Ovary (tissue), 10 donors: ENCODE measurements at places on chromosomes 2 and 18. TPM values are rescaled to one million over a fixed set of nuclear protein-coding genes. Genes with fewer than 3 reads are reported as not detected.
A peak's percentile ranks its signal among the peaks of the same experiment; 100 is the strongest.

- no peak for DNase-seq
Observed at GRCh38 chr2:220512419-220512818, 885.0 kb downstream of the SLC4A3 start.

TEX44 gene
- total RNA-seq = not detected

DNA sequence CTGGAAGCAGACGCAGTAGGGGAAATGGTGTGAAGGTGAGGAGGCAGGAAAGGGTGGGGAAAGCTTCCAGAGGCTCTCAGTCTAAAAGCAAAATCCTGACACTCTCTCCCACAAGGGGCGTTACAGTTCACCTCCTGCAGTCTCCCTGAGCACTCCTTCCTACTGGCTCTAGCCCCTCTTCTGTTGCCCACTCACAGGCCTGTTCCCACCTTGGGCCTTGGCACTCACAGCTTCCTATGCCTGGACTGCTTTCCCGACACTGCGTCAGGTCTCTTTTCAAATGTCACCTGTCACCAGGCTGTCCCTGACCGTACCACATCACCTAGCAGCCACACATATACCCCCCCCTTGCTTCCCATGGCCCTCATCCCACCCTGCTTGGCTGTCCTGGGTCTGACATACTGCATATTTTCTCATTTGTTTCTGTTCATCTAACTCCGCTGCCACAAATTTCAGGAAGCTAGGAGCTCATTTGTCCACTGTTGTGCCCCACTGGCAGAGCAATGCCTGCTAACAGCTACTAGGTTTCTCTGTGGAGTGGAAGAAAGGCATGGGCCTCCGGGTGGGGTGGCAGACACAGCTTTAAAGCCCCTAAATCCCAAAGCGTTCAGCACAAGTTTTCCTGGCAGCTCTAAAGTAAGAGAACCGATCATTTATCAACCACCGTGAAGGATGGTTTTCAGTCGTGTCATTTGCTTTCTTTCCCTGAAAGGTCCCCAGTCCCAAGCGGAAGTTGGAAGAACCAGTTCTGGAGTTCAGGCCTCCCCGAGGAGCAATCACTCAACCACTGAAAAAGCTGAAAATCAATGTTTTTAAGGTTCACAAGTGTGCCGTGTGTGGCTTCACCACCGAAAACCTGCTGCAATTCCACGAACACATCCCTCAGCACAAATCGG is 118.8 kb downstream of the ZNF532 start:
- no peak for DNase-seq

DSC1 gene
- total RNA-seq = not detected

DNA sequence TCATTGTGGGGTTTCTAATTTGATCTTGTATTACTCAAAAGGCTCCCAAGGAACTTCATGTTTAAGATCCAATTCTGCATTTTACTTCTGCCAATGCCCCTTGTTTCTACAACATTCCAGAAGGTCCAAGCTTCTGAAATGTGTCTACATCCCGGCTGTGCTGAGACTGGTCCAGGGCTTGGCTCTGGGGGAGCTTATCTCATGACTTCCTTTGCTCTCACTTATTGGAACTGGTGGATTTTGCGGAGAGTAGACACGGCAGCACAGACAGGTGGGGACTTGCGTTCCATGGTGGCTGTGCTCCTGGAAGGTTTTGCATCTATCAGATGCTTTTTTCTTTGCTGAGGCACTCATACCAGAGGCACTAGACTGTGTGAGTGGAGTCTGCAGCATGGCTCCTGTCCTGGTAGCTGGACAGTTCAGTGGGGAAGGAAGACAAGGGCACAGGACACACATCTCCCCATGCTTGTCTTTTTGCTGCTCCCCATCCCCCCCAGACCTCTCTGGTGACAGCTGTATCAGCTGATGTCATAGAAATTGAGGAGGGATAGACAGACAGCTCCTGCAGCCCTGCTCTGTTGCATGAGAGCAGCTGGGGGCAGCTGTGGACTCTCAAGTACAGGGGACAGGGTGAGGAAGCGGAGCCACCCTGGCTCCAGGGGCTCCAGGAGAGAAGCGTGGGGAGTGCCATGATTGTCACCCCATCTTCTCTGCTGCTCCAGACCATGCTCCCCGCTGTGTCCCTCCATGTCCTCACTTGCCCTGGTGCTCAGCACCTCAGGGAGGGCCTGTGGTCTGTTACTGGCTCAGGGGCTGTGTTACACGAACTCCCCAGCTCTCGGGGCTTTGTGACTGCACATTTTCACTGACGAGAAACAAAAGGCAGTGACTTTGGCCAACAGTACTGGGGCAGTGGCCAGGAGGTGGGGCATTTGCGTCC is 46.0 kb downstream of the ACAA2 start:
- DNase-seq = no peak

REG1A gene
- total RNA-seq = not detected

C1GALT1C1L gene
- not detected for total RNA-seq

LTBP1 gene
- total RNA-seq = 74.8 TPM

DNA sequence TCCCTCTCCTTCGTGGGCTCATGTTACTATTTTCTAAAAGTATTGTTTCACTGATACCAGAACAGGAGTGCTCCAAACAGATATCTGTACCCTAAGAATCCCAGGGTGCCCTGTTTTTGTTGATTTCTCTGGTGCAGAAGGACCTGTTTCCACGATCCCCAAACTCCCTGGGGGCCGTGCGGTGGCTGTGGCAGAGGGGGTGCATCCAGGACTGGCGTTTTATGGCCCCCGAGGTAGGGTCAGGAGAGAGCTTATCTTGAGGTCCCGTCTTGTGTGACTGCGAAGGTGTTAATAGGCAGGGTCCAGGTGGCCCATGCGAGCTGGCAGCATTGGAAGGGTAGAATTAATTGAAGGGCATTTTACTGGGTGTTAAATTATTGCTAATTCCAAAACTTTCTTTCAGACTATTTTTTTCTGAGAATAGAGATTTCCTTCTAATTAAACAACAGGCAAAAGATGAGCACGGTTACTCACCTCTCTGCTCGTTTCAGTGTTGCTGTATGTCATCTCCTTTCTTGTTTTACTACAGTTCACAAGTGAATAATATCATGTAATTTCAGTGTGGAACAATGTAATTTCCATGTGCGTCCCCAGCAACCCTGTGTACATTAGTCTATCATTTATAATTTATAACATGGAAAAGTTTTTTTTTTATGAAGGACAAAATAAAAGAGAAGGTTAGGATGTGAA is 8.2 kb downstream of the TWIST2 start:
- DNase-seq = no peak

DNA sequence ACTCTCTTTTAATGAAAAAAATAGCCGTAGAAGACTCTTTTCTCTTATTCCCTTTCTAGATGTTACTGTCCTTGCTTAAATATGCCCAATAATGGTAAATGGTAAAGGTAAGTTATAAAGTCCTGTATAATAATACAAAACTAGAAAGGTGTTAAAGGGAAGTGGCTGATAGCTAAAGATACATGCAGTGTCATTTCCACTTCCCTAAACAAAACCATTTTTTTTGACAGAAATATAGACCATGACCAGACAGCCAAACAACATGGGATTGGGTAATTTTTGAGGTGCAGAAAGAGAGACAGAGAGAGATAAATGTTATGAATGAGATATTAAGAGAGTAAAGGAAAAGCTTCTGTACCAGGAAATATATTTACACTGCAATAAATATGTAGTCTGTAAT is 731.7 kb upstream of the REG3G start:
- no peak for DNase-seq

DNA sequence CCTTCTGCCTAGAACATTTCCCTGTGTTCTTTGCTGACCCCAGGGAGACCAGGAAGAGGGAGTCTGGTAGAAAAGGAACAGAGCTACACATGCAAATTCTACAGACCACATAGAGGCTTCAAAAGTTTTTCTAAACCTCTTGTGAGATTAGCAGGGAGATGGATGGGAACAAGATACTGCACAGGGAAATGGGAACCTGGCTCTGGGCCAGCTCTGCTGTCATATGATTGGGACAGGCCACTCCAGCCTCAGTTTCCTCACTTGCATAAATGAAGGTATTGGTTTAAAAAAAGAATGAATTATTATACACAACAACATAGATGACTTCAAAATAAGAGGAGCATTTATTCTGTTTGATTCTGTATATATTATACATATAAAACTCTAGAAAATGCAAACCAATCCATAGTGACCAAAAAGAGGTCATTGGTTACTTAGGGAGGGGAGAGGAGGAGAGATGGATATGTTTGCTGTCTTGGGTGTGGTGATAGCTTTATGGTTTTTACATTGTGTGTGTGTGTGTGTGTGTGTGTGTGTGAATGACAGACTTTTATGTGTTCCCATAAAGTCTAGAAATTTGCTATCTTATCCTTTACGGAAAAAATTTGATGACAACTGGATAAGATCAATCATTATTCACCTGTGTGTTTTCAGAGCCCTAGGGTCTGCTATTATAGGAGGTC is 115.5 kb downstream of the MGAT5 start:
- no peak for DNase-seq

ONECUT2 gene
- total RNA-seq = under 0.01 TPM

- no peak for DNase-seq
Observed at GRCh38 chr2:46114996-46115395, 182.2 kb upstream of the EPAS1 start.

FRZB gene
- 3.8 TPM for total RNA-seq

DNA sequence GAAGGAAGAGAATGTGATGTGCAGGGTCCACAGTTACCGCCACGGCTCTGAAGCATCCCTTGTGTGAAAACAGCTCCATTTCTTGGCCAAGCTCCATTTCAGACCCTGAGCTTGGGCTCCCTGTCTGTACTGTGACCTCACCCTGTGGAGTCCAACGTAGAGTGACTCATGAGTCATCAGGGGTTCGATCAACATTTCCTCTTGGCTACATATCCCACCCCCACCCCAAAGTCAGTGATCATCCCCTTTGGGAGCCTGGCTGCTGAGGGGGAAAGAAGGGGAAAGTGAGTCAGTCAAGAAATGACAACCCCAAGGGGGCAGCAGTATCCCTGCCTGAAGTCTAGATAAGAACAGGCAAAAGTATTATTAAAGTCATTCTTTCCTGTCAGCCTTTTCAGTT is 62.2 kb downstream of the PAPOLG start:
- no peak for DNase-seq

GRCh38 chr2:84904717-84905174 is 710 bp upstream of the TMSB10 start:
- peak; percentile 86 for DNase-seq

DNA sequence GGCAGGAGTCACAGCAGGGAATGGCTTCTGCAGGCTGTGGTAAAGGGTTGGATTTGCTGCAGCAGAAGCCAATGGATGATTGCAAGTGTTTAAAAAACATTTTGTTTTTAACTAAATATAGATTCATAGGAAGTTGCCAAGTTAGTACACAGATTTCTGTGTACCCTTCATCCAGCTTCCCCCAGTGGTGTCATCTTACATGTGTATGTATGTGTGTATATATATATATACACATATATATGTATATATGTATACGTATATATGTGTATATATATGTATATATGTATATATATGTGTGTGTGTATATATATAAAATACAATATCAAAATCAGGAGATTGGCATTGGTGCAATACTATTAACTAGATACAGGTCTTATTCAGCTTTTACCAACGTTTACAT is 19.2 kb upstream of the FAM124B start:
- no peak for DNase-seq

GRCh38 chr2:30622452-30622851 is 175.4 kb downstream of the LCLAT1 start:
- no peak for DNase-seq

- no peak for DNase-seq
Observed at GRCh38 chr2:144366825-144367429, 153.0 kb downstream of the ZEB2 start.

DNA sequence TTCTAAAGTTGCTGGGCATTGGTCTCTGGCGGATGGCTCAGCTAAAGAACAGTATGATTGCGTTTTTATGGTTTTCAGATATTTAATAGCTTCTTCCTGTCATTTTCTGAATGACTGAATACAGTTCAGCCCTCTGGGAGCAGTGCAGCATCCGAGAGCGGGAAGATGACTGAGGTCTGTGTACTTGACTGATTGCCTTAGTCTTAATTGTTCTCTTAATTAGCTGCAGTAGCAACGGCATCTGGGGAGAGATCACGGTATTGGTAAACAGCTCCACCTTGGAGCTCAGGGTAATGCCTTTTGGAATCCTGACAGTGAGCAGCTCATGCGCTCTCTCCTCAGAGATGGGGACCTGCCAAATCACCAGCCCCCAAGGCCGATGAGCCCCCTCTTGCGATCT is 481.4 kb upstream of the SPRED2 start:
- no peak for DNase-seq

PSTPIP2 gene
- total RNA-seq = 6.5 TPM

GRCh38 chr2:109439986-109440385 is 173.8 kb downstream of the SEPTIN10 start:
- DNase-seq = no peak

DNA sequence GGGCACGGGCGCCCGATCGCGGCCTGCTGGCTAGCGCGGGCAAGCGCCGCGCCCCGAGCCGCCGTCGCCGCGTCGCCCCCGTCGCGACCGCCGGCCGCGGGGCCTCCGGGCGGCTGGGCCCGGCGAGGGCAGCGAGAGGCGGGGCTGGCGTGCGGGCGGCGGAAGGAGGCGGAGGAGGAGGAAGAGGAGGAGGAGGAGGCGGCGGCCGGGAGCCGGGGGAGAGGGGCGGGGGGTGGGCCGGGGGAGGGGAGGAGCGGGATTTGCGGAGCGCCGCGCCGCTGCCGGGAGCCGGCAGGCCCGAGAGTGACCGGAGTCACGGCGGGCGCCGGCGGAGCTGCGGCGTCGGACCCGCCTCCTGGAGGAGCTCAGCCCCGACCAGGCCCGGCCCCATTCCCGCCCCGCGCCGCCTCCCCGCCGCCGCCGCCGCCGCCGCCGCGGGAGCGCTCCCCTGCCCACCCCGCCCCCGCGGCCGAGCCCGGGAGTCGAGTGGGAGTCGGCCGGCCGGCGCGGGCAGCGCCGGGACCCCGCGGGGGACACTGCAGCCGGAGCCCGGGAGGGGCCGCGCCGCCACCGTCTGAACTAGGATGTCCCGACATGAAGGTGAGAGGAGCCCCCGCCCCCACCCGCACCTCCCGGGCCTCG is at the start of gene KCMF1:
KCMF1 (plus strand) TSS at position 294 of the 642 bp plus-strand sequence; CDS start at position 585, 291 bp downstream.
- peak; percentile 80 for DNase-seq

MPHOSPH10 gene
- 28.9 TPM for total RNA-seq

- no peak for DNase-seq
Observed at GRCh38 chr2:16022548-16023240, 82.3 kb downstream of the MYCN start.

C2orf74 gene
- 15.6 TPM for total RNA-seq
